KBM-7 (cell line): ENCODE measurements at places on chromosomes 5 and 9.

DNA sequence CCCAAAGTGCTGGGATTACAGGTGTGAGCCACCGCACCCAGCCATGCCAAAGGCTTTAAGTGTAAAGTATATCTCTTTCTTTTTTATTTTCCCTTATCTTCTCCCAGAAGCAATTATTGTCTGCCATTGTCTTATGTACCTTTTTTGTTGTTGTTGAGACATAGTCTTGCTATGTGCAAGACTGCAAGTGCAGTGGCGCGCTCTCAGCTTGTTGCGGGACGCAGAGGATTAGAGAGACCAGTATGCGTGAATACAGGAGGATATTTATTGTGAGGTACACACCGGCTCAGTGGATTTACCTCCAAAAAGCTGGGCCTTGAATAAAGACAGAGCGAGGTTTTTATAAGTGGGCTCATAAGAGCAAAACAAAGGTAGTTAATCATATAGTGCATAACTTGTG lies 11.8 kb downstream of the TMEM38B start:
- DNase-seq: no peak

DNA sequence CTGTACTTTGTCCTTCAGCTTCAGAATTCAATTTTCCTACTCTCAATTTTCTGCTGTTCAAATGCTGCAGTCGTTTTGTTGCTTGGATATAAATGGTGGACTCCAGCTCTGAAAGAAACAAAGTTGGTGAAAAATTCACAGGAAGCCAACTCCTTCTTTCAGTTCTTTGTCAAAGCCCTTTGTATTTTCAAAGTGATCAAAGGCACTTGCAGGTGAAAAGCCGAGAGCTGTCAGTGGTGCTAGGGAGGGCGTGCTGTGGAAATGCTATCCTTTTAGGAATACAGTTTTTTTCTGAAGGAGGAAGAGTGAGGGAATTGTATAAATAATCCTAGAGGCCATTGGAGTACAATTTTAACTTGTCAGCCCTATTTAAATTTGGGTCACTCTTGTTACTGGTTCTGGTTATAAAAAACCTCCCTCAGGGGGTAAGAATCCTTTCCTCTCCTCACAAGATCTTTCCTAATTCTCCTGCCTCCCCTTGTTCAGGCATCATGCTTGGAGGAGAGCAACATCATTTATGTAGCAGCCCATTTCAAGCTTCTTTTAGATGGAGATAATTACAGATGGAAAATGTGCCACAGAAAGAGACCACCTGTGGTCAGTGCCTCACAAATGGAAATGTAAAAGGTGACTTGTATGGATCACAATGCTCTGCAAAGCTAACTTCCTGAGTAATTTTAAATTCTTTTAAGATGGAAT lies 62.5 kb upstream of the GHR start:
- DNase-seq: no peak

DNA sequence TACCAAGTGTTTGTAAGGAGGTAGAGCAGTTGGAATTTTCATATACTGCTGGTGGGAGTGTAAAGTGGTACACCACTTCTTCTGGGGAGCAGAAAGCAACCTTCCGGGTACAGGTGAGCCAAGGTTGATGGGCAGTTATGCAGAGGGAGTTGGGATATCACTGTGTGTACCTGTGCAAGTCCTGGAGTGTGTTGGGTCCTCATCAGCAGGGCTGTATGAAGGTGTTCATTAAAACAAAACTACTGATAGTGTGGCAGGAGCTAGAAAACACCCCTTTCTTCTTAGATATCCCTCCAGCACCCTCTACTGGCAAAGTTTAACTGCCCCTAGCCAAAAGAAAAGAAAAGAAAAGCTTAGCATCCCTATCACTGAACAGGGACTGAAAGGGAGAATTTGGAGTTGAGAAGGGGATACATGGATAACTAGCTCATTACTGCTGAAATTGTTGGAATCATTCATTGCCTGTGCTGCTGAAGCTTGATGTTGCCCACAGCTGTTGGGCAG lies 10.7 kb downstream of the MARCHF6 start:
- DNase-seq: peak; percentile 73

DNA sequence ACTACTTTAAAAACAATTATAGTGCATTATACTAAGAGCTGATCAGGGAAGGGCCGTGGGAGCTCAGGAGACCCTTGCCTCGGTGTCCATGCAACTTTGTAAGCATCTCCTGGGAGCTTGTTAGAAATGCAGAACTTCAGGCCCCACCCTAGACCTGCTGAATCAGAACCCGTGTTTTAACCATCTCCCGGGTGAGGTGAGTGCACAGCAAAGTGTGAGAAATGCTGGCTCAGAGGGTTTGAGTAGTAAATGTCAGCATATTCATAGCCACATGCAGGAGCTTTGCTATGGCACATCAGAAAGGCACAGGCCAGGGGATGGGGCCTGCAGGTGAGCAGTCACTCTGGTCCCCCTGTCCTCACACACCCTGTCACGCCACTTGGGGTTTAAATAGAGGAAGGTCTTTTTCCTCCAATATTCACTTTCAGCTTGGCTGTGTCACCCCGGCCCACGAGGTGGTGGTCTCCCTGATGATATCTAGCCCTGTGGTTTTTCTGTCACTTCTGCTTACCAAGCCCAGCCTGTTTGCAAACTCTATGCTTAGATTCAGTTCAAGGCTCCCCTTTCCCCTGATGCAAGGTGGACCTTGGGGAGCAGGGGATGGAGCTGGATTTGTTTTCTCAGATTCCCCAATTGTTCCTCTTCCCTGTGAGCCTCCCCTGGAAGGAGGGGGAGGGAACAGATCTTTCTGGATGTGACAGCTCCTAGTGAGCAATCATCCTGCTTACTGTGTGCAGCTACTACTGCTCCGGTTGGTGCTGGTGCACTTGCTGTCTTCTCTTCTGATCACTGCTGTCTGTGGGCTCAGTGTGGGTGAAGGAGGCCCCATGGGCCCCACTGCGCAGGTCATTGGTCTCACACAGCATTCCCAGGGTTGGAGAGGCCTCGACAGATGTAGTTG lies 51.8 kb upstream of the TGFBR1 start:
- DNase-seq: peak; percentile 73

DNA sequence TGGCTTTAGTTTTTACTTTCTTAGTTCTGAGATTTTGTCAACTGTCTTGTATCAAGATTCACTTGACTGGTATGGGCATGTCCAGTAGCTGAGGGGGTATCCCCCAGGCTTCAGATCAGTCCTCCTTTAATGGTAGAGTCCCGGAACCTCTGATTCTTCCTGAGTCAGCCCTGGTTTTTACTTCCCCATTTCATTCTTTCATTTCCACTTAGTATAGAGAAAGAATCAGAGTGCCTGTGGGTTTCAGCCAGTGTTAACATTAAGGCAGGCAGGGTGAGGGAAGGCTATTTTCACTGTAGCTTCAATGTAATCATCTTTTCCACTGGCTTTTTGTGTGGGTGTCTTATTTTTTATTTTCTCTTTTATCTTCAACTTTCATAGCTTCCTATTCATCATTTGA lies 8.3 kb upstream of the COMMD10 start:
- peak; percentile 78 for DNase-seq

DNA sequence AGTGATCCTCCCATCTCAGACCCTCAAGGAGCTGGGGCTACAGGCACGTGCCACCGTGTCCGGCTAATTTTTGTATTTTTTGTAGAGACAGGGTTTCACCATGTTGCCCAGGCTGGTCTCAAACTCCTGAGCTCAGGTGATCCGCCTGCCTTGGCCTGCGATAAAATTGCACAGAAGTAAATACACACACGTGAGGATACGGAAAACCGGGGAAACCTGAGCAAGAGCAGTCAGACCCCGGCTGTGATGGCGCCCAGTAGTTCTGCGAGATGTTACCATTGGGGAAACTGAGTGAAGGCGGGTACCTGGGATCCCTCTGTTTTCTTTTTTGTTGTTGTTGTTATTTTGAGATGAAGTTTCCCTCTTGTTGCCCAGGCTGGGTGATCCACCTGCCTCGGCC lies 114.9 kb downstream of the C9orf50 start:
- no peak for DNase-seq

GRCh38 chr9:97527626-97528528 lies 26.4 kb downstream of the TMOD1 start:
- no peak for DNase-seq

DNA sequence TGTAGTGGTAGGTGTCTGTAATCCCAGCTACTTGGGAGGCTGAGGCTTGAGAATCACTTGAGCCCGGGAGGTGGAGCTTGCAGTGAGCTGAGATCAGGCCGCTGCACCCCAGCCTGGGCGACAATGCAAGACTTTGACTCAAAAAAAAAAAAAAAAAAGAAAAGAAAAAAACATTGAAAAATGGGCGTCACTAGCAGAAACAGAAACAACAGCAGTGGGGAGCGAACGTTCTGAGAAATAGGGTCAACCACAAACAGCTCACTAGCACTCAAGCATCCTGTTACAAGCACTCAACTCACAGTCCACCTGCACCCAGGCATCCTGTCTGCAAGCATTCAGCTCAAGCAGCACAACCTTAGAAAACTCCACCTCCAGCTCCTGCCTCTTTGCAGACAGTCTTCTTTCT lies 17.2 kb downstream of the TRIM14 start:
- peak; percentile 93 for DNase-seq

DNA sequence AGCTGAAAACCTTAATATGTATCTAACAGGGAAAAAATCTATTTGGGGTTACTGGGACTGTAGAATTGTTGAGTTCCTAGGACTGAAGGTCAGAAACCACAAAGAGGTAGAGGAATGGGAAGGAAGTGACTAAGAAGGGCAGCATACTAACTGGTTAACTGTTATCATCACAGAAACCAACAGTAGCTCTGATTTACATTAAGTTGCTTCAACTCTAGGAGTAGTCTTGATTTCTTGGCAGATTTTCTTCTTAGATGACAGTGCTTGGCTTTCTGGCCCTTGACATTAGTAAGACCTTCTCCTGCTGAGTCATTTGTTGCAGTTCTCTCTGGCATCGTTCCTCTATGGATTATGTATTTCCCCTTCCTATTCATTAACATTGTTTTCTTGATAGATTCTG lies 116.1 kb upstream of the RASA1 start:
- peak; percentile 11 for DNase-seq

DNA sequence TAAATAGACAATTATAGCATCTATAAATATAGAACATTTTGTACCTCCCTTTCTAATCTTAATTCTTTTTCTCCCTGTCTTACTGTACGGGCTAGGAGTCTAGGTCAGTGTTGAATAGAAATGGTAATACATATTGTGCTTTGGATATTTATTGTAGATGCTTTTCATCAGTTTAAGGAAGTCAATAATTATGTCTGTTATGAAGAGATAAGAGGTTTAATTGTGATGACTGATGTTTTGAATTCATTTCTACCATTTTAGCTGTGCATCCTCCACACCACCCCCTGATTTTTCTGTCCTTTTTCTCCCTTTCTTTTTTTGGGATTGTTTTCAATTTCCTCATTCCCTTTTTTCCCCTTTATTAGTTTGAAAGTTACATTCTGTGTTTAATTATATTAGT lies 95.8 kb downstream of the DOCK2 start:
- peak; percentile 18 for DNase-seq

- DNase-seq: no peak
Observed at GRCh38 chr5:149707097-149707496, 23.0 kb upstream of the PPARGC1B start.

- DNase-seq: no peak
Observed at GRCh38 chr9:86830356-86830755, 117.0 kb downstream of the GAS1 start.

GRCh38 chr5:125463466-125464092 lies 717.1 kb upstream of the ZNF608 start:
- no peak for DNase-seq

- DNase-seq: peak; percentile 47
Observed at GRCh38 chr5:179819296-179820126, 1.2 kb upstream of the SQSTM1 start.

DNA sequence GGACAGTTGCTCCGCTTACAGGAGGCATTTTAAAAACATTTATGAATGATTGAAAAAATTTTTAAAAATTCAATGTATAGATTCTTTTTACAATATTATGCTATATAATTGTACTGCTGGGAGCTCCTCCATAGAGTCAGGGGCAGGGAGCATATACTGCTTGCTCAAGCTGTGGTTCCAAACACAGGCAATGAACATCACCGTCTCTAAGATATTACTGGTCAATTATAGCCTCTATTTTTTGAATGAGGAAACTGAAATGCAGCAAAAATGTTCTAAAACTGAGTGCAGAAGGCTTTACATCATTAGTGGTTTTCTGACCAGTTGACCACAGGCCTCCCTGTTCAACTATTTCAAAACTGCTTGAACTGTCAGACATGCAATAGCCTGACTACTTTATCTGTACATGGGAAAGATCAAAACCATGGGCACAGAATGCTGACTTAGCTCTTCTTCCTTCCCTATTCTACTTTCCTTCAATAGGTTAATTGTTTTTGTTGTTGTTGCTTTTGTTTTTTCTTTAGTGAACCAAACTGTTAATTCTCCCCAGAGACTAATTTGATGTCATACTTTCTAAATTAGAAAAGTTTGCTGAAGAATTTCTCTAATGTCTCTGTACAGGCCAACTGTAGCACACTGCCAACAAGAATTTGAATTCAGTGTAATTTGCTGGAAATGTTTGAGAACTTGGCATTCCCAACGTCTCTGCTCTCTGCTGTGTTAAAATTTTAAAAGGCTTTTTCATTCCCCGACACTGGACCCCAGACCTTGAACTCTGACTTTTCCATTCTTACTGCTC lies 107.6 kb upstream of the MPDZ start:
- no peak for DNase-seq

GRCh38 chr5:180414176-180414575 lies 61.0 kb upstream of the GFPT2 start:
- no peak for DNase-seq

DNA sequence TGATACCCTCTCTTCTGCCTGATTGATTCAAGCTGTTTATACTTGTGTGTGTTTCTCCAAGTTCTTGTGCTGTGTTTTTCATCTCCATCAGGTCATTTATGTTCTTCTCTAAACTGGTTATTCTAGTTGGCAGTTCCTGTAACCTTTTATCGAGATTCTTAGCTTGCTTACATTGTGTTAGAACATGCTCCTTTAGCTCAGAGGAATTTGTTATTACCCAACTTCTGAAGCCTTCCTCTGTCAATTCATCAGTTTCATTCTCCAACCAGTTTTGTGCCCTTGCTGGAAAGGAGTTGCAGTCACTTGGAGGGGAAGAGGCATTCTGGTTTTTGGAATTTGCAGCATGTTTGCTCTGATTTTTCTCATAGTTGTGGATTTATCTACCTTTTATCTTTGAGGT lies 126.2 kb upstream of the FTMT start:
- no peak for DNase-seq

DNA sequence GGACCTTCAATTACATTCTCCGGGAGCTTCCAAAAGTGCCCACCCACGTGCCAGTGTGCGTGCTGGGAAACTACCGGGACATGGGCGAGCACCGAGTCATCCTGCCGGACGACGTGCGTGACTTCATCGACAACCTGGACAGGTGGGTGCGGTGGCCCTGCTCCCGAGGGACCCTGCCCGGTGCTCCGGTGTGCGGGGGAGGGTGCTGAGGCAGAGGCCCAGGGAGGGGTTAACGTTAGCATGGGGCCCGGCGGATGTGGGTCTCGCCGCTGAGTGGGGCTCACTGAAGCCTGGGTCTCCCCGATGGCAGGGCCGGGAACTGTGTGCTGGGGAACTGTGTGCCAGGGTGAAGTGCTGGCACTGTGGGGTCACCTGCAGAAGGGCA lies 10.6 kb upstream of the AJM1 start:
- no peak for DNase-seq

GRCh38 chr5:168179192-168179593 lies 112.3 kb upstream of the WWC1 start:
- DNase-seq: no peak

- no peak for DNase-seq
Observed at GRCh38 chr5:126044111-126044668, 379.0 kb upstream of the GRAMD2B start.

- DNase-seq: no peak
Observed at GRCh38 chr5:172674155-172674554, 33.1 kb downstream of the NEURL1B start.

GRCh38 chr5:53442961-53443360 lies 37.5 kb upstream of the FST start:
- DNase-seq: no peak

- no peak for DNase-seq
Observed at GRCh38 chr9:7937761-7938491, 138.3 kb upstream of the DMAC1 start.
